ENCODE measurements at places on chromosomes 5 and 9.

DNA sequence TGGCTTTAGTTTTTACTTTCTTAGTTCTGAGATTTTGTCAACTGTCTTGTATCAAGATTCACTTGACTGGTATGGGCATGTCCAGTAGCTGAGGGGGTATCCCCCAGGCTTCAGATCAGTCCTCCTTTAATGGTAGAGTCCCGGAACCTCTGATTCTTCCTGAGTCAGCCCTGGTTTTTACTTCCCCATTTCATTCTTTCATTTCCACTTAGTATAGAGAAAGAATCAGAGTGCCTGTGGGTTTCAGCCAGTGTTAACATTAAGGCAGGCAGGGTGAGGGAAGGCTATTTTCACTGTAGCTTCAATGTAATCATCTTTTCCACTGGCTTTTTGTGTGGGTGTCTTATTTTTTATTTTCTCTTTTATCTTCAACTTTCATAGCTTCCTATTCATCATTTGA lies 8.3 kb upstream of the COMMD10 start:
- no peak for DNase-seq

DNA sequence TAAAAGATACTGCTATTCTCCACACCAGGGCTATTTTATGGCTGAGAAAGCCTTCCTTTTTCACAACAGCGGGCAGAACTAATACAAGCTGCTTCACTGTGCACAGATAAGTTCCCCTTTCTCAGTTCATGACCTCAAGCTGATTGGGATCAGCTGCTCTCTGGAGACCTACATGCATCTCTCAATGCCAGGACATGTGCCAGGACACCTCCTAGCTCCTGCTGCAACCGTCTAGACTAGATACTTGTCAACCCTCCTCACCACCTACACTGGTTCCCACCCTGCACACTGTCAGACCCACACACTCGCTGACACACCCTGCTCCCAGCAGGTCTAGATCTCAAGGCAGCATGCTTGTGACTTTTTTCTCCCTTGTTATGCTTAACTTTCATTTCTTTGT lies 39.8 kb downstream of the STARD4 start:
- DNase-seq: no peak

DNA sequence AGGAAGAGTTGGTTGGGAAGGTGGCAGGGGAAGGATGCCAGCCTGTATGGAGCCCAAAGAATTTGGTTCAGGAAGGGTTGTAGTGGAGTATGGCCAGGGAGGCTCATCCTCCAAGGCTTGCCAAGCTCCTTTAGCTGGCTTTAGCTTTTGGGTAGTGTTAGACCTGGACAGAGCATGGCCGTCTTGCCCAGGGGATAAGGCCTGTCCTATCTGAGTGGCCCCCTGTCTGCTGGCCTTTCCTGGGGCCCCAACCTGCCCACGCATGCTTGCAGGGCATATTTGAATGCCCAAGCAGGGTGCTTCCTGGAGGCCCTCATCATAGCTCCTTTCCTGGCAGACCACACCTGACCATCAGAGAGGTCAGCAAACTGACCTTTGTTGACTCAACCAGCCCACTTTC lies 227.7 kb downstream of the CDH12 start:
- no peak for DNase-seq

DNA sequence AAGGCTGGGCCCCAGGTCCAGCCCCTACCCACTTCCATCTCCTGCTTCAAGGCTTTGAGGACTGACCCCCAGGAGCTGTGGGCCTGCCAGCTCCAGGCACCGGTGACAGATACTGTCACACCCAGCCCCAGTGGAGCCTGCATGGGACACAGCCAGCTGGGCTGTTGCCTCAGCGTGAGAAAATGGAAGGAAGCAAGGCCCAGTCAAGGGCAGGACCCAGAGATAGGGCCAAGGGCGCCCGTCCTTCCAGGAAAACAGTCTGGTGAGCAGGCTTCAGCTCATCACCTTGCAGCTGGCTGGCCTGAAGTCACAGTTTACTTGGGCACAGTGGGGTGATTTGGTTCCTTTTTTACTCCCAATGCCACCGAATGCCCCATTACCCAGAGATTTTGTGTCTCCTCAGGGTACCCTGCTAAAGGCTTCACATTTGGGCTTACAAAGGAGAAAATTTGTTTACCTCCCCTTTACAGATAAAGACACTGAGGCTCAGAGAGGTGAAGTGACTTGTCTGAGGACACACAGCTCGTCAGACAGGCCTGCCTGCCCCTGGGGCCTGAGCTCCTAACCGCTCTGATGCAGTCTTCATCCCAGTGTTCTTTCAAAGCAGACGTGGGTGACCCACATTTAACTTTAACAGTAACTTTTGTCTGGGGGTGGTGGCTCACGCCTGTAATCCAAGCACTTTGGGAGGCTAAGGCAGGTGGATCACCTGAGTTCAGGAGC lies 21.5 kb upstream of the WDR38 start:
- no peak for DNase-seq

DNA sequence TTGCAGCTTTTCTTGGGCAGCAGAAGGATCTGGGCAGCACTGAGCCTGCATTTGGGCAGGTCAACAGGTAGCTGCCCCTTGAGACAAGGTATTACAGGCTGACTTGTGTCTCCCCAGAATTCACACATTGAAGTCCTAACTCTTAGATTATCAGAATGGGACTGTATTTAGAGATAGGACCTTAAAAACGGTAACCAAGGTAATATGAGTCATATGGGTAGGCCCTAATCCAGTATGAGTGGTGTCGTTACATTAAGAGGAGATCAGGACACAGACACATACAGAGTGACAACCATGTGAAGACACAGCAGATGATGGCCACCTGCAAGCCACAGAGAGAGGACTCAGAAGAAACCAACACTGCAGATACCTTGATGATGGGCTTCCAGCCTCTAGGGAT lies 3.2 kb downstream of the C1QTNF2 start:
- no peak for DNase-seq

DNA sequence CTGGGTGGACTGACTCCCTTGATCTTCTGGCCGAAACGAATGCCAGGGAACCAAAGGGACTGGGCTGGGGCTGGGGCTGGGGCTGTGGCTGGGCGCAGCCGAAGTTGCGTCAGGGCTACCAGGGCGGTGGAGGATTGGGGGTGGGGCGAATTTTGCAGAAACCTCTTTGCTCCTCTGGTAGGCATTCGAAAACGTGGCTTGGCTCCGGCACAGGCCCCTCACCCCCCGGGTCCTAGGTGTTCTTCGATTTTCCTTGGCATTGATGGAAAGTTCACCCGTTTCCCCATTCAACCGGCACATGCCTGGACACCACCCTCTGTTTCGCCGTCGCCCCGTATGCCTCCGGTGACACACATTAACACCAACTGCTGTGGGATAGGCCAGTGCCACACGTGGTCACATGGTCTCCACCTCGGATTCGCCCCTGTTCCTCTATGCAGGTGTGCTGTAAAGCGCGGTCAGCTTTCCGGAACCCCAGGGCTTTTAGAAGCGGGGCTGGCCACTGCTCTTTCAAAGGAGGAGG lies 477.1 kb downstream of the SPATA31A7 start:
- no peak for DNase-seq

DNA sequence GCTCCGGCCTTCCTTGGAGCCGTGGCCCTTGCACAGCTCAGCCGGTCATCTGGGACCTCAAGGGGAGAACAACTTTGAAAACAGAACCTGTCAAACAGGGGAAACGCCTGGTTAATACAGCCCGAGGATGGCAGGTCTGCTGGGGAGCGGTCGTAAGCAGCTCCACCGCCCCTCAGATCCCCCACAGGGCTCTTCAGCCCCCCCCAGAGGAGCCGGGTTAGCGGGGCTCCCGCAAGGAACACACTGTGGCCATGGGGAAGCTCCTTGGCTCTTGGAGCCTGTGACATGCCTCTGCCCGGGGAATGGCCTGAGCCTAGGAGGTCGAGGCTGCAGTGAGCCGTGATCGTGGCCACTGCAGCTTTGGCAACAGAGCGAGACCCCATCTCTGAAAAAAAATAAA lies 6.8 kb downstream of the TMEM250 start:
- no peak for DNase-seq

DNA sequence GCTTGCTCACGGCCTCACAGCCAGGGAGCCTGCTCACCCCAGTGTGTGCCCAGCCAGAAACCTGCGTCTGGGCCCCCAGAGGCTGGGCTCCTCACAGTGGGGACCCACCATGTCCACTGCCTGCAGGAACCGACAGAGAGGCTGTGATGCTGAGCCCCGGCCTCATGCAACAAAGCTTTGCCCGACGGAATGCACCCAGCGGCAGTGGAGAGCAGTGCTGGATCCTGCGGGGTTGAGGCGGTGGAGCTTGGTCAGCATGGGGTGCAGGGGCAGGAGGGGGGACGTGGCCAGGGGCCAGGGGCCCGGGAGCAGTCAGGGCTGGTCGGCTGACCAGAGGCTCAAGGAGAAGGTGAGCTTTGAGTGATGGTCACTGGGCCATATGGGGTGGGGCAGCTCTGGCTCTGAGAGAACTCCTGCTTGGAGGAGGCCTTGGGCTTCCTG lies 7.7 kb upstream of the CEP72 start:
- no peak for DNase-seq

DNA sequence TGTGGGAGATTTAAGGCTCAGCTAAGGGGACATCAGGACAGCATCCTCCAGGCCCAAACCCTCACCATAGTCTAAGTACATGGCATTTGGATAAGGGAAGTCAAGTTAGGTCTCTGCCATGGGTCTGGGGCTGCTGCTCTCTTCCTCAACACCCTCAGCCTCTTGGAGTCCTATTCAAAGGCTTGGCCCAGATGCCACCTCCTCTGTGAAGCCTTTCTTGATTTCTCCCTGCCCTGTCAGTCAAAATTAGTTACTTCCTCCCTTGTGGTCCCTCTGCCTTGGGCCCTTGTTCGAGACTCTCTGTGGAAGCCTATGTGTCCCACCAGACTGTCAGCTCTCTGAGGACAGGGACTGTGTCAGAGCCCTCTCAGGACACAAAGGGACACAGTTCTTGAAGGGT lies 17.7 kb upstream of the DAB2IP start:
- DNase-seq: no peak

- DNase-seq: no peak
Measured at GRCh38 chr9:16626577-16627130, 243.8 kb downstream of the BNC2 start.

GRCh38 chr5:10559871-10560270 lies 4.0 kb upstream of the ANKRD33B start:
- DNase-seq: no peak

GRCh38 chr9:117750401-117750800 lies 46.2 kb downstream of the TLR4 start:
- DNase-seq: no peak
